COLO829 (cell line): ENCODE measurements at places on chromosomes 11 and 22.

- no peak for DNase-seq
These were observed 39.3 kb upstream of the SPON1 start for GRCh38 chr11:13923182-13923581.

GRCh38 chr11:134205729-134206128, 18.0 kb downstream of the NCAPD3 start:
- no peak for DNase-seq

DNA sequence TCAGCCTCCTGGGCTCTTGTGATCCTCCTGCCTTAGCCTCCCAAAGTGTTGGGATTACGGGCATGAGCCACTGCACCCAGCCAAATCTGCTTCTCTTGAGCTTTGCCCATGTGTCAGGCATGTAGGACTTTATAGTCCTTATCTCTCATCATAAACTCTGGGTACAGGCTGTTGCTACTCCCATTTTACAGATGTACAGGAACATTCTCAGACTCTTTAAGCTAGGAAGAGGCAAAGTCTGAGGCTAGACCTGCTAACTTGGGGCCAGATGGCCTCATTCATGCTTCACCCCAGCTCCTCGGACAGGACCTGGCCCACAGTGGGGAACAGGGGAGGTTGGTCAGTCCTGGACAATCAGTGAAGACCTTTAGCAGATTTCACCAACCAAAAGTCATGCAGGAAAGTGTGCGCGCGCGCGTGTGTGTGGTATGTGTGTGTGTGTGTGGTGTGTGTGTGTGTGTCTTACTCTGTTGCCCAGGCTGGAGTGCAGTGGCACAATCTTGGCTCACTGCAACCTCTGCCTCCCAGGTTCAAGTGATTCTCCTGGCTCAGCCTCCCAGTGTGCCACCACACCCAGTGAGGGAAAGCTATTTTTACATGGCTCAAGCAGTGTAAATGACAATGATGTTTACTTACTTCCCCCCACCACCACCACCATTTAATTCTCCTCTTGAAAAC, 23.8 kb downstream of the YDJC start:
- no peak for DNase-seq

- no peak for DNase-seq
These were observed 19.0 kb upstream of the E2F8 start for GRCh38 chr11:19259487-19260345.

GRCh38 chr11:72482211-72482812, 48.0 kb upstream of the CLPB start:
- peak; percentile 74 for DNase-seq

- no peak for DNase-seq
These were observed 663.7 kb upstream of the B3GAT1 start for GRCh38 chr11:135075740-135076139.

- DNase-seq = no peak
These were observed 12.0 kb downstream of the SLC5A1 start for GRCh38 chr22:32055069-32055468.

DNA sequence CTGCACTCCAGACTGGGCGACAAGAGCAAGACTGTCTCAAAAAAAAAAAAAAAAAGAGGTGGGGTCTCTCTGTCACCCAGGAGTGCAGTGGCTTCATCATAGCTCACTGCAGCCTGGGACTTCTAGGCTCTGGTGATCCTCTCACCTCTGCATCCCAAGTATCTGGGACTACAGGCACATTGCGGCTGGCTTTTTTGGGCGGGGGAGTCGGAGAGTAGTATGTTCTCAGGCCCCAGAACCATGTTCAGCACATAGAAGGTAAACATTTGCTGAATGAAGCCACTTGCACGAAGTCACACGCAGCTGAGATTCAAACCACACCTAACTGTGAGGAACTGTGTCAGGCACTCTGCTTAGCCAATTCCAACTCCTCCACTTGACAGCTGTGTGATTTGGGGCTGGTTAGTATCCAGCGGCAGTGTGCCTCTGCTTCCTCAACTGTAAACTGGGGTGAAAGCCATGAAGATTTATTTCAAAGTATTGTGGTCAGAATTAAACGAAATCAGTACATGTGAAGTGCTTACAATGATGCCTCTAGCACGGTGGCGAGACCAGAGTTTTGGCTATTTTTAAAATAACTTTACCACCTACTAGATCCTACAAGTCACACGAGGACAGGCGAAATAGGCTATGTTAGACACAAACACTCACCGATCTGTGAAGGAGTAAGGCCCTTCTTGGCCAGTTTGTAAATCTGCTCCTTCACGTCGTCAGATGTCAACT, 789 bp downstream of the RPS13 start:
- no peak for DNase-seq

GRCh38 chr11:87425391-87425790, 387.7 kb downstream of the TMEM135 start:
- DNase-seq = no peak
